Renal cortical epithelial cell (primary cell): ENCODE measurements at places on chromosomes 6 and 20. TPM values are rescaled to one million over a fixed set of nuclear protein-coding genes. Genes with fewer than 3 reads are reported as not detected.

The RIPPLY2 gene
- total RNA-seq, result not detected in 2 replicates

The SSTR4 gene
- total RNA-seq, result not detected in 2 replicates

The HDGFL1 gene
- not detected in 2 replicates for total RNA-seq

The SCUBE3 gene
- 0.15 and 0.17 TPM in 2 replicates for total RNA-seq

The C6orf15 gene
- total RNA-seq, result 1.4 TPM in 1 of 2 replicates, not detected in the other

The PRRT1 gene
- total RNA-seq, result not detected in 2 replicates

The PDE7B gene
- total RNA-seq, result 0.35 and 3.2 TPM in 2 replicates

The NMBR gene
- total RNA-seq, result 0.10 TPM in 1 of 2 replicates, not detected in the other

DNA sequence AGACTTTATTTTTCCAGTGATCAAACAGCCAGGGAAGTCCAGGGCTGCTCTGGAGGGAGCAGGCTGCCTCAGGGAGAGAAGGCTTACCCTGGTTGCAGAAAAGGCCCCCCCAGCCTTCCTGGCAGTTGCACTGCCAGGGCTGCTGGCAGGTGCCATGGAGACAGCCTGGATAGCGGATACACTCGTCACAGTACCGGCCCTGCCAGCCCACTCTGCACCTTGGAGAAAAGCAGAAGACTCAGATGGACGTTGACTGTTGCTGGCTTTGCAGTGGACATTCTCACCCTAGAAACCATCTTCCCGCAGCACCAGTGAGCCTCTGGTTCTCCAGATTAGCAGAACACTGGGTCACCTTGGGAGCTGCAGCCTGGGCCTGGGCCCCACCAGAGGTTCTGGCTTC, 5.4 kb downstream of the DLL1 start:
- DNase-seq, result no peak

GRCh38 chr6:112563368-112563767, 216.2 kb downstream of the RFPL4B start:
- DNase-seq, result peak; percentile 59

DNA sequence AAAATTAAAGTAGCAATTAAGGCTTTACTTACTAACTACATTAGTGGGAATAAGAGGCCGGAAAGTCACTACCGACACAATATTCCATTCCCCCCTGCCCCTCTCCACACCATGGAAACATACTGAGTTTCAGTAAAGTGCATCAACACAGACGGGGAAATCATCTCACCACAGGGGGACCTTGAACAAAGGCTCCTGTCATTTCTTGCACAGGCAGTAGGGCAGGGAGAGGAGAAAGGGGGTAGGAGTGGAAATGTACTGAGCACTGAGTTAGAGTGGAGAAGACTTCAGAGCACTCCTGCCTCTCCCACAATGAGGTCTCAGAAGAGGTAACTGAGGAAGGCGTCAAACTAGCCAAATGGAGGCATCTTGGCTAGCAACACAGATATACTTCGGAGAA, 1426.9 kb upstream of the EYS start:
- no peak for DNase-seq

GRCh38 chr20:59324521-59325141, 24.2 kb downstream of the EDN3 start:
- DNase-seq, result no peak

DNA sequence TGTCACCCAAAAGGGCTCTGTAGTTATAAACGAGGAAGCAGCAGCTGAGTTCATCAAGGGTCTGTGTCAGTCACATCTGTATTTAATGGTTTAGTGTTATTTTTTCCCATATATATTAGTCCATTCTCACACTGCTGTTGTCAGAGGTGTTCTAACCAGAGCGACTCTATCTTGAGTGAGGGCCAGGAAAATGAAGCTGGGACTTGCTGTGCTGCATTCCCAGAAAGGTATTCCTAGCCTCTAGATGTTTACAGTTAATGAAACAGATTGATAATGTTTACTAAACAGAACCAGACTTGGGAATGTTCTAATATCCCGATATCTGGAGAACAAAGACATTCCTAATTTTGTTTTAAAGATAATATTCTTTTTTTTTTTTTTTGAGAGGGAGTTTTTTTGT, 48.0 kb upstream of the SEC63 start:
- DNase-seq, result no peak

DNA sequence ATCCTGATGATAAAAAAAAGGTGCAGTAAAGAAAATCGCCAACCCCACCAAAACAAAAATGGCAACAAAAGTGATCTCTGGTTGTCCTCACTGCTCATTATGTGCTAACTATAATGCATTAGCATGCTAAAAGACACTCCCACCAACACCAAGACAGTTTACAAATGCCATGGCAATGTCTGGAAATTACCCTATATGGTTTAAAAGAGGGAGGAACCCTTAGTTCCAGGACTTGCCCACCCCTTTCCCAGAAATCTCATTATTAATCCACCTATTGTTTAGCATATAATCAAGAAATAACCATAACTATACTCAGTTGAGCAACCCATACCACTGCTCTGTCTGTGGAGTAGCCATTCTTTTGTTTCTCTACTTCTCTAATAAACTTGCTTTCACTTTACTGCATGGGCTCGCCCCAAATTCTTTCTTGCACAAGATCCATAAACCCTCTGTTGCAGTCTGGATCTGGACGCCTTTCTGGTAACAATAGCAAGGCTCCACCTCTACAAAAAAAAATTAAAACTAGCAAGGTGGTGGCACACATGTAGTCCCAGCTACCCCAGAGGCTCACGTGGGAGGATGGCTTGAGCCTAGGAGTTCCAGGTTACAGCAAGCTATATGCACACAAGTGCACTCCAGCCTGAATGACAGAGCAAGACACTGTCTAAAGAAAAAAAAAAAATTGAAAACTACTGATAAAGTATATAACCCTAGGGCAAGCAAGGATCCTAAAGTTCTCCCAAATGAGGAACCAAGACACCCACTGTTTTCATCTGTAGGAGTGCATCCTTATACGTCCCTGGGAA, 278.8 kb upstream of the JARID2 start:
- no peak for DNase-seq

DNA sequence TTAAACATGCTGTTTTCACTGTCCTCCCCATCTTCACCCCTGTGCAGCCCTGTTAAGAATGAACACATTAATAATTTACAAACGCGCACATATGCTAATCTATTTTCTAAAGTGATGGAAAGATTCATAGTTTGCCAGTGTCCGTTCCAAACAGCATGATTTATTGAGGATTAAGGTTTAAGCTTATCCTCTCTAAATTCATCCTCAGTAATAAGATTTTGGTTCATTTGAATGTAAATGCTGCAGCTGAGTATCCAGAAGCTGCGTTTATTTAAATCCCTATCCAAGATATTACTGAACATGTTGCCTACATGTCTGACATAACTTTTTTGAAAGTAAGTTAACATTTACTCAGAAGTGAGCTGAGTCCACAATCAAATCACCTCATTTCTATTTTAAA, 42.8 kb upstream of the FAM135A start:
- DNase-seq, result no peak

- no peak for DNase-seq
These were observed 24.0 kb upstream of the GTSF1L start for GRCh38 chr20:43750774-43751166.

GRCh38 chr6:14384175-14384949, 266.8 kb downstream of the CD83 start:
- DNase-seq, result no peak

GRCh38 chr6:38068854-38069590, 249.5 kb downstream of the ZFAND3 start:
- DNase-seq, result no peak
